CD4-positive, alpha-beta T cell (primary cell): ENCODE measurements at places on chromosomes 7 and 10. TPM values are rescaled to one million over a fixed set of nuclear protein-coding genes. Genes with fewer than 3 reads are reported as not detected.
A peak's percentile ranks its signal among the peaks of the same experiment; 100 is the strongest.

The ELAPOR2 gene
- 7.2 TPM for total RNA-seq

The DUS4L gene
- total RNA-seq = 14.4 TPM

The CPA1 gene
- not detected for total RNA-seq

DNA sequence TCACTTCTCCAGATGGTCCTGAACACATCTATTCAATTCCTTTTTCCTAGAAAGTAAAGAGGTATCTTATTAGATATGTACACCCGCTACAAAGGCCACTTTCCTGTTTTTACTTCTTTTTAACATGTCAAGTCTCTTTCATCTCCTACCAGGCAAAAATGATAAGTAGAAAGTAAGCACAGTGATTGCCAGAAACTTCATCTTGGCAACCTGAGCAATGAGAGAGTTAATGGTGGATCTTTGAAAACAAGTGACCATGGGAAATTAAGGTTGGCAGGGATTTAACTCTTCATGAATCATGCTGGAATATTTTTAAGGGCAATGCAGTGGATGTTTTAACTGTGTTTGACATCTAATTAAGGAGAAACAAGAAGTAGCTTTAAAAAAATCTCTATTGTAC is 2.7 kb downstream of the SEMA3A start:
- H3K4me1 ChIP-seq = no peaks in the 10 kb centered on the region
- no peak overlapping the region for H3K4me3 ChIP-seq
- H3K27ac ChIP-seq = no peak overlapping the region
- no peaks in the 10 kb centered on the region for H3K27me3 ChIP-seq
- DNase-seq = no peak

- no peaks in the 10 kb centered on the region for H3K36me3 ChIP-seq
- no peak overlapping the region for H3K4me3 ChIP-seq
- DNase-seq = no peak
- no peak overlapping the region for H3K27ac ChIP-seq
- no peaks in the 10 kb centered on the region for H3K27me3 ChIP-seq
- H3K4me1 ChIP-seq = no peaks in the 10 kb centered on the region
These were observed 421.5 kb upstream of the LRGUK start for GRCh38 chr7:133705596-133705995.

- no peaks in the 10 kb centered on the region for H3K4me1 ChIP-seq
- H3K27ac ChIP-seq = no peak overlapping the region
- H3K36me3 ChIP-seq = no peaks in the 10 kb centered on the region
- H3K4me3 ChIP-seq = no peak overlapping the region
These were observed 90.7 kb downstream of the UNCX start for GRCh38 chr7:1323178-1324027.

GRCh38 chr7:69020536-69020935 is 577.7 kb upstream of the AUTS2 start:
- no peak overlapping the region for H3K27ac ChIP-seq
- no peaks in the 10 kb centered on the region for H3K36me3 ChIP-seq
- H3K4me1 ChIP-seq = no peaks in the 10 kb centered on the region
- H3K27me3 ChIP-seq = no peaks in the 10 kb centered on the region

The TACR2 gene
- total RNA-seq = not detected

DNA sequence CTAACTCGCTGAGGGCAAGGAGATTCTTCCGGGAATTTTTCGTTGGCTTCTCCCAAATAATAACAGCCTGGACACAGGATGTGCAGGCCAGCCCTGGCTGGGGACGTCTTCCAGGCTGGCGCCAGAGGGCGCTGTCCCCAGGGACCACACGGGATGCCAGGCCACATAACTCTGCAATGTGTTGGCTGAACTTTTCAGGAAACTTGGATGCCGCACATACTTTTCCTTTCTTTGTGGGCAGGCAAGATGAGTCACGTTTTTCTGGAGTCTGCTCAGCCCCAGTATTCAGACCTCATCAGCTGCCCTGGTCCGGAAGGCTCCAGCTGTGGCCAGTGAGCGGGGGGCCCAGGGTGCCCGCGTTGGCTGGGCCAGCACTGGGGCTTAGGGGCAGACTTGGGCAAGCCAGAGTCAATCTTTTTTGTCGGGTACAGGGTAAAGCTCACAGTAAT is 122.7 kb downstream of the PRKAG2 start:
- H3K27me3 ChIP-seq = no peaks in the 10 kb centered on the region
- no peaks in the 10 kb centered on the region for H3K36me3 ChIP-seq
- peaks cover 23% of the 10 kb centered on the region for H3K4me1 ChIP-seq
- DNase-seq = peak; percentile 50
- H3K4me3 ChIP-seq = no peak overlapping the region

GRCh38 chr10:23606456-23606855 is 167.6 kb downstream of the OTUD1 start:
- H3K27me3 ChIP-seq = no peaks in the 10 kb centered on the region
- no peak overlapping the region for H3K4me3 ChIP-seq
- no peaks in the 10 kb centered on the region for H3K4me1 ChIP-seq
- H3K27ac ChIP-seq = no peak overlapping the region

- no peak for DNase-seq
- no peaks in the 10 kb centered on the region for H3K36me3 ChIP-seq
- no peak overlapping the region for H3K27ac ChIP-seq
- no peaks in the 10 kb centered on the region for H3K4me1 ChIP-seq
These were observed 27.2 kb upstream of the ATP6V0A4 start for GRCh38 chr7:138825049-138825721.

GRCh38 chr7:33623267-33623666 is 282.1 kb upstream of the BMPER start:
- H3K4me1 ChIP-seq = no peaks in the 10 kb centered on the region
- no peaks in the 10 kb centered on the region for H3K27me3 ChIP-seq

DNA sequence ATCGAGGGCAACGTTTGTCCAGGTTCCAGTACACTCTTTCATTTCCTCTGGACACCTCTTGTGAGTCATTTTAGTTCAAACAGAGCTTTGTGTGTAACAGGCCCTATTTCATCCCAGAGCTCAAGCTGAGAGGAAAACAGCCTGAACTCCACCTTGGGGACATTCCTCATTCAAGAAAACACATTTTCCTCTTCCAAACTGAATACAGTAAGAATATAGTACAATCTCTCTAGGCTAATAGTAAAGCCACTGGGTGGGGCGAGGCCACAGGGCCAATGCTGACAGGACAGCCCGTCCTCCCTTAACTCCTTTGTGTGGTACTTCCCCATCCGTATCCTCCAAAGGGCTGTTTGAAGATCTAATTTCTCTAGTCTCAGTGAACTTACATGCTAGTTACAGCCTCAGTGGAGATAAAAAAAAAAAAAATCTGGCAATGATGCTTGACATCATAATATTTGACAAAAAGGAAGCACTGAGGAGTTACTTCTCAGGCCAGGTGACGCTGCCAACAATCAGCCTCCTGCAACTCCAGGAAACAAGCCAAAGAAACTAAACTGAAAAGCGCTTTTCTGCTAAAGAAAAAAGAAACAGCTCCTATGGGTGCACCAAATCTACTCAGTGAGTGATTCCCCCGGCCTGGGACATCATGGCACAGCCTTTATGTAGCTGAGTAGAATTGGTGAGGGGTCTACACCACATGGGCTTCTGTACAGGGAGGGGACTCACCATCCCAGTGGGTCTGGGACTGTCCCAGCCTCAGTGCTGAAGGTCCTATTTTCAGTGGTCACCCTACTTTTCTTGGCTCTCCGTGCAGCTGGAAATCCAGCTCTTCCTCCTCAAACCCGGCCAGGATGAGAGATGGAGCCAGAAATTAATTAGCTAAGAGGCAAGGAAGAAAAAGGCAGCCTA is 238.2 kb upstream of the NEBL start:
- no peak overlapping the region for H3K4me3 ChIP-seq
- no peak for DNase-seq
- H3K4me1 ChIP-seq = no peaks in the 10 kb centered on the region
- H3K36me3 ChIP-seq = no peaks in the 10 kb centered on the region
- H3K27ac ChIP-seq = no peak overlapping the region
- H3K27me3 ChIP-seq = no peaks in the 10 kb centered on the region

GRCh38 chr7:157692460-157693011 is 355.7 kb downstream of the DNAJB6 start:
- H3K27me3 ChIP-seq = peaks cover 62% of the 10 kb centered on the region
- no peaks in the 10 kb centered on the region for H3K36me3 ChIP-seq
- no peak overlapping the region for H3K4me3 ChIP-seq
- H3K27ac ChIP-seq = no peak overlapping the region
- DNase-seq = no peak

DNA sequence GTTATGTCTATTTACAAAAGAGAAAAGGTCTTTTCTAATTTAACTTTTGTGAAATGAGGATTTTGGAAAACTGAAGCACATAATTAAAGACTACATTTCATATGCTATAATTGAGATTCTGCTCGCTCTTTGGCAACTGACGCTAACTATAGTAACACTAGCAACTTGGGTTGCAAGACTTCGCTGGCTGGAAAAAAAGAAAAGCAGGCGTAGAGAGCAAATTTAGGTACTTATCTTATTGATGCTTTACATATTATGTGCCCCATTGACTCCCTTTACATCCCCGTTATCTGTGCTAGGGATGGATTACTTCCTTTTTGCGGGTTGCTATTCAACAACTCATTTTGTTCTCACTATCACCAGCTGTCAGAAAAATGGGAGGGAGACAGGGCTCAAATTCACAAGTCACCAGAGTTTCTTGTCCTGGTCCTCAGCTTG is 10.5 kb downstream of the SEMA3C start:
- H3K4me3 ChIP-seq = no peak overlapping the region
- DNase-seq = no peak
- H3K27ac ChIP-seq = no peak overlapping the region

DNA sequence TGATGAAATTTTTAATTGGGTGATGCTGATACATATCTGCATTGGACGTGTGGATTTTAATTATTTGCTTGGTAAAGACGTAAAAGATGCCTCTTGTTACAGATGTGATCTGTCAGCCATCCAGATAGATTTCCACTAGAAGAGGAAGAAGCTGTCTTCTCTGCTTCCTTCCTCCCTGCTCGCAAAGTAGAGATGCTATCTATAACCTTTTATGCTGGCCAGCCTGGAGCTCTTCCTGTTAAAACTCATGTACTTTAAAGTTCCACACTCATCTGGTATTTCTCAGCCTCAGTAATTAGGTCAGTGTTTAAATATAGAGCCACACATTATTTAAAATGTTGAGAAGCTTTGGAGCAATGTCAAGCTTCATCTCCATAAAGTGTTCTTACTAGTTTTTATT is 51.2 kb upstream of the TMEM229A start:
- H3K27ac ChIP-seq = no peak overlapping the region
- H3K4me1 ChIP-seq = no peaks in the 10 kb centered on the region
- no peaks in the 10 kb centered on the region for H3K27me3 ChIP-seq
- no peak overlapping the region for H3K4me3 ChIP-seq
- DNase-seq = no peak
- no peaks in the 10 kb centered on the region for H3K36me3 ChIP-seq

The ASIC3 gene
- total RNA-seq = 15.2 TPM

The ZNF804B gene
- not detected for total RNA-seq

The GJD4 gene
- not detected for total RNA-seq

GRCh38 chr7:133511708-133512107 is 258.8 kb downstream of the EXOC4 start:
- H3K36me3 ChIP-seq = no peaks in the 10 kb centered on the region
- H3K27me3 ChIP-seq = no peaks in the 10 kb centered on the region

DNA sequence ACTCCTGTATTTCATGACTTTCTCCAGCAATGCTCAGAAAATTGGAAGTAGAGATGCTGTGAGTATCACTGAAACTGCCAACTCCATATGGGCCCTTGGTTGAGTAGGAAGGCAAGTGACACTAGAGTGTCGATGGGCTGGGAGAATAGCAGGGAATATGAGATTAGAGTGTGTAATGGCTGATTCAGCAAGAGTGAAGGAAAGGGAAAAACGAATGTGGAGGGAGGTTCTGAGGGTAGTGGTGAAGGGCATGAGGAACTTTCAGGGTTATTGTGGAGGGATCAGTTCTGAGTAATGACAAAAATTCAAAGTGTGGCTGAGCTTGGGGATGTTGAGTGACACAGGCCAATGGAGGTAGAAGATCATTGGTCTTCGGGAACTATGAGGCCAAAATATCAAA is 49.0 kb upstream of the PCGF5 start:
- peaks cover 3% of the 10 kb centered on the region for H3K4me1 ChIP-seq
- H3K36me3 ChIP-seq = peaks cover 4% of the 10 kb centered on the region
- no peak overlapping the region for H3K4me3 ChIP-seq
- no peak overlapping the region for H3K27ac ChIP-seq
- no peak for DNase-seq
- H3K27me3 ChIP-seq = no peaks in the 10 kb centered on the region

The HOXA5 gene
- total RNA-seq = not detected

DNA sequence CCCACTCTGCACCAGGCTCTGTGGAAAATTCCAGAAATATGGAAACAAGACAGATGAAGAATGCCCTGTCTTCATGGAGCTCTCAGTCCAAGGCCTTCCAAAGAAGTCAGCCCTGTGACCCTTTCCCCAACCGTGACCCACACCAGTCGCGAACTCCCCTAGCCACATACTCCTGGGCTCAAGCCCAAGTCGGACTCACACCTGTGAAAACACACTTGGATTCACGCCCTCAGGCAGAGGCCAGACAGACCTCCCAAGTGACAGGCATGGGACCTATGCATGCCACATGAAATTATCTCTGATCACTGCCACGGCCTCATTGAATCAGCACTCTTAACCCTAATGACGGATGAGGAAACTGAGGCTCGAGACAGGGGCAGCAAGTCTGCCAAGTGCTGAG is 42.5 kb downstream of the ZCCHC24 start:
- H3K27me3 ChIP-seq = no peaks in the 10 kb centered on the region
- H3K27ac ChIP-seq = no peak overlapping the region
- H3K4me3 ChIP-seq = no peak overlapping the region
- no peak for DNase-seq

DNA sequence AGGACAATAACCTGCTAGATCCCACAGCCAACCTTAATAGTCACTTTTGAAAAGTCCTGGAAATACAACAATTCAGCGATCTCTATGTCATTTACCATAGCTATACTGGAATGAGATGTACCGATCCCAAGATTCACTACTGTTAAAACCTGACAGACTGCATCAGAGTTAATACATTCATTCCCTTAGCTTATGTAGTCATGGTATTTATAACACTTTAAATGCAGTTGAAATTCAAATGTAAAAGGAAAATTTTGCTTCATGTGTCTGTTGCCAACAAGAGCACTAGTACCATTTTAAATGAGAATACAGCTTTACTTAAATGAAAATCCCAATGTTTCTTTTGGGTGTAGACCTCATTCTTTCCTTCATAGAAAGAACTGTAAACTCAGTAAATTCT is 11.1 kb upstream of the GGCT start:
- H3K27me3 ChIP-seq = no peaks in the 10 kb centered on the region
- H3K4me3 ChIP-seq = no peak overlapping the region
- H3K36me3 ChIP-seq = no peaks in the 10 kb centered on the region
- DNase-seq = no peak
- H3K27ac ChIP-seq = no peak overlapping the region

GRCh38 chr10:34178756-34179155 is 636.3 kb downstream of the PARD3 start:
- H3K27me3 ChIP-seq = no peaks in the 10 kb centered on the region
- no peak overlapping the region for H3K27ac ChIP-seq
- DNase-seq = no peak
- no peak overlapping the region for H3K4me3 ChIP-seq

The MYH16 gene
- total RNA-seq = not detected

The CPA2 gene
- not detected for total RNA-seq

- no peaks in the 10 kb centered on the region for H3K4me1 ChIP-seq
- no peak overlapping the region for H3K4me3 ChIP-seq
- no peaks in the 10 kb centered on the region for H3K36me3 ChIP-seq
- no peak for DNase-seq
- no peak overlapping the region for H3K27ac ChIP-seq
These were observed 75.9 kb upstream of the MAGI2 start for GRCh38 chr7:79529214-79529880.

The PRKCQ gene
- total RNA-seq = 43.9 TPM
